ENCODE measurements at places on chromosomes 2 and 18.
A peak's percentile ranks its signal among the peaks of the same experiment; 100 is the strongest.

GRCh38 chr2:126831234-126832005 lies 67.3 kb upstream of the TEX51 start:
- DNase-seq = no peak

DNA sequence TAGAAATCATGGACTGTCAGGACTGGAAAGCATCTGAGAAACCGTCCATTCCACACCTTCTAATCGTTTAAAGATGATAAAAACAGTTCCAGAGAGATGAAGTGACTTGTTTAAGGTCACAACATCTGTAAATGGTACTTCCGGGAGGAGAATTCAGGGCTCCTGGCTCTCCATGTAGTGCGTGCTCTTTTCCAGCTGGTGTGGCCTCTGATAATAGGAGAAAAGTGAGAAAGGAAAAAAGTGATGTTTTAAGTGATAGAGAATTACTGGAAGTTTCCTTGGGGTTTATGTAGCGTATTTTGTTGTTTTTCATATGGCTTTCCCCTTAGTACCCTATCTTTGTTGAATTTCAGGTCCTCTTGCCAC lies 663 bp downstream of the C2orf49 start:
- DNase-seq = no peak

DNA sequence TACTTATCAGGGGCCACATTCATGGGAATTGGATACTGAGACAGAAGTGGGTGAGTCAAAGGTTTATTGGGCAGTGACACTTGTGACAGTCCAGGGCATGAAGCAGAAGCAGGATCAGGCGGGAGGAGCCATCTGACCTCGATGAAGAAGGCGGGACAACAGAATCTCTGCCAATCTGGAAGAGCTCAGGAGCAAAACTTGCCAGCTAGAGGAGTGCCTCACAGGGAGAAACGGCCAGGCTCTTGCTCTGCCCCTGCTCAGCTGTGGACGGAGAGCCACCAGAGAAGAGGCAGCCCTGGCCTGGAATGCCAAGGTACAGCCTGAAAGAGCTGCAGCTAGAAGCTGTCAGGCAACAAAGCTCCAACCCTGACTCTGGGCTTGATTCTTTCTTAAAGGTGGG lies 16.9 kb downstream of the DAW1 start:
- DNase-seq = no peak

DNA sequence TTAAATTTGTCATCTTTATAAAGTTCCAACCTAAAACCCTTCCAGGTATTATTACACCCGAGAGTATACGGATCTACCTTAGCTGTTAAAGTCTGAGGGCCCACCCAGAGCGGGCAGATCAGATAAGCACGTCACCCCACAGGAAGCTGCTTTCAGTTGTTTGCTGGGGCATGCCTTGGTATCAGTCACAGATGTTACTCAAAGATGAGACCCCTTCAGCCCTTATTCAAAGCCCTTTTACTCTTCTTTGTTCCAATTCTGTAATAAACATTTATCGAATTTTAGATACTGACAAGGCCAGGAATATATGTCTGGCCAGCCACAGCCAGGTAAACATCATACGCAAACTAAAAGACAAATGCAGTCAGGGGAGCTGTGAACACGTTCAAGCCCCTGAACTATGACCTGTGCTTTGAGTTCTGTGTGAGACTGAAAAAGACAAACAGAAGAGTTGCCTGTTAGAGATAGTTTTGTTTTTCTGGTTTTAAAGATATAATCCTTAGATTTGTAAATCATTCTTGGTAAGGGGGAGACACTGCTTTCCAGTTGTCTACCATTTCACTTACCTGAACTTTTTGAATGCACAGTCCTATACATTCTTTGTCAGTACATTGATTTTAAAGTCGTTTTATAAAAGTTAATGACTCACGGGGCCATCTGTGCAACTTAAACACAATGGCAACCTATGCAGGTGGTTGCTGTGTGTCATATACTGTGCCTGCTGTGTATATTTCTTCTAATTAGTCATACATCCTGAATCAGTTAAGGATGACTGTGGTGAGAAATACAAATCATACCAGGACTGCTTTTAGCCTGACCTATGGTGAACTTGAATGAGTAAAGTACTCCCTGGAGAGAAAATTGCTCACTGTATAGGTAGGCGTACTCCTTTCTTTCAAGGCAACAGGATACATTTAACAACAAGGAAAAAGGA lies 100.5 kb upstream of the ITPRID2 start:
- peak; percentile 41 for DNase-seq

DNA sequence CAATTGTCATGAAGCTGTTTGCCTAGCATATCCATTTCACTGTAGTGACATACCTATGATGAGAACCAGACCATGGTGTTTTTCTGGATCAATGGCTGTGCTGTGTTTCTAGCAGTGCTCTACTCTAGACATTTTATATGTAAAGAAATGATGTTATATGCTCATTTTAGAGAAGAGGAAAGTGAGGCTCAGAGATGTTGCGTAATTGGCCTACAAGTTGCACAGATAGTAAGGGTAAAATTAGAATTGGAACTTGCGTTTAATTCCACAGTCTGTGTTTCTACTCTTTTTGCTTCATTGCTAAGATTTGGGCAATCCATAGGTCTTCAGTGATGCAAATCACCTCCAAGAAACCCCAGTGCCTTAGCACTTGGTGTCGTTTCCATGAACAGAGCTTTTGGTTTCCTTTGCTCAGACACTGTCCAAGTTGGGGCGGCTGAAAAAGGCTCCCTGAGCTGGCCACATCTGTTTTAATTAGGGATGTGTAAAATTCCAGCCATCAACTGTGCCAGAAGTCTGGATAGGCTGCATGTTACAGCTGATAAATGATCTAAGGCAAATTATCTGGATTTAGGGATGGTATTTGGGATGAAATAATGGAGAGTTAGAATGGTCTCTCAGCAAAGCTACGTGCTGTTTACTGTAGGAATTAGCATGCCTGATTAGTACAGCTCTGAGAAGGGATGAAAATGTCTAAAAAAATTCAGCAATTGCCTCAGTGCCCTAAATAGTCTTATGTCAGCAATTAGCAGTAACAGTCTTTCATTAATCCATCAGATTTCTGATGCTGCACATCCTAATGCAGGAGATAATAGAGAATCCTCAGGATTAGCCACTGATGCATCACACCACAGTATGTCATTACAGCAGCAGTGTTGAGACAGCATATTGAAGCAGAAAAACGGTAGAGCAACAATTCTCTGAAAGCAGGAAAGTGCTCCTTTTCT lies 65.3 kb downstream of the PTPRM start:
- DNase-seq = no peak

GRCh38 chr2:12090590-12090989 lies 344.2 kb downstream of the LPIN1 start:
- DNase-seq = no peak

GRCh38 chr2:12320027-12320734 lies 396.6 kb upstream of the TRIB2 start:
- DNase-seq = no peak

- DNase-seq = peak; percentile 90
Measured at GRCh38 chr2:159921752-159922404, 123.9 kb upstream of the CD302 start.

DNA sequence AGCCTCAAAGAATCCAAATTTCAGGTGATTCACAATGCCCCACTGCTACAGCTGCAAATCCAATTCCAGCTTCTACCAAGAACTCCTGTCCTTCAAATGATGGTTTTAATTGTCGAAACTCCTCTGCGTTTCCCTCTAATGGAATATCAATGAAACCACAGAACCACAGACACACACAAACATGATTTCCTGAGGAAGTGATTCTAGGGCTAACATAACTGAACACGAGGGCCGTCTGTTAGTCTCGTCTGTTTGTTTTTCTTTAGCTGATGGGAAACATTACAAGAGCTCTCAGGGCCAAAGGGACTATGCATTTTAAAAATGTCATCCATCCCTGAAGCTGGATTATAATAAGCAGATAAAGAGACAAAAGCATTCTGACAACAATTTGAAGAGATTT lies 59.4 kb downstream of the RNF152 start:
- no peak for DNase-seq

DNA sequence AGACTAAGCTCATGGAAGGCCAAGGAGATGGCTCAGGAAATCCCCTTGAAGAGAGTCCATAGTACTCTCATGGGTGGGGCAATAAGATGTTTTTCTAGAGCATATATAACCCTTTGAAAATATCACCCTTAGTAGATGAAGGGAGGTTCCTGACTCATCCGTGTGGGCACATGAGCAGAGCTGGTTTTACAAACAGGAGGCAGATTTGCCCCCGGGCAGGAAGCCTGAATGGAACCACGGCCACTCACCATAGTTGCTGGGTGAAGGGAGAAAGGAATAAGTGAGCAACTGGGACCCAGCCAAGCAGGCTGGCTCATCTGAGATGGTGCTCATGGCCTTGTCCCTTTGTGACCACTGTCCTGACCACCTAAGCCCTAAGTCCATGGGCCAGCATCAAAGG lies 29.0 kb upstream of the MAPRE3 start:
- DNase-seq = no peak

- no peak for DNase-seq
Measured at GRCh38 chr2:187468262-187468661, 20.2 kb upstream of the CALCRL start.

GRCh38 chr2:43230351-43230885 lies 4.0 kb upstream of the ZFP36L2 start:
- no peak for DNase-seq

DNA sequence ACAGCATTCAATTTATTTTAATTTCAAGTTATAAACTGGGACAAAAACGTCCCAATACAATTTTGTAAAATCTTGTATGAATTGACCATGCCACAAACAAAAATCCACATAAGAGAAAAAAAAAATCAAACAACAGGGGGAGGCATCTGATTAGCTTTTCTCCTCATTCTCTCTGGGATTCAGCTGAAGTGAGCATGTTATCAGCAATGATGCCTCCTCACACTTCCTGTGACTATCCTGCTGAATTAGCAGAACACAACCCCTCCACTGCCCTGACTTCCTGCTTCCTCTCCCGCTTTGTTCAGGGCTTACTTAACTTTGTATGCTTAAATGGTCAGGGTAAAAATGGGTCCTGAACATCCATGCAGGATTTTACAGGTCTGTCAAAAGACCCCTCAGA lies 132.2 kb upstream of the ITGB6 start:
- no peak for DNase-seq

- no peak for DNase-seq
Measured at GRCh38 chr2:44934983-44935728, 6.3 kb upstream of the SIX3 start.

DNA sequence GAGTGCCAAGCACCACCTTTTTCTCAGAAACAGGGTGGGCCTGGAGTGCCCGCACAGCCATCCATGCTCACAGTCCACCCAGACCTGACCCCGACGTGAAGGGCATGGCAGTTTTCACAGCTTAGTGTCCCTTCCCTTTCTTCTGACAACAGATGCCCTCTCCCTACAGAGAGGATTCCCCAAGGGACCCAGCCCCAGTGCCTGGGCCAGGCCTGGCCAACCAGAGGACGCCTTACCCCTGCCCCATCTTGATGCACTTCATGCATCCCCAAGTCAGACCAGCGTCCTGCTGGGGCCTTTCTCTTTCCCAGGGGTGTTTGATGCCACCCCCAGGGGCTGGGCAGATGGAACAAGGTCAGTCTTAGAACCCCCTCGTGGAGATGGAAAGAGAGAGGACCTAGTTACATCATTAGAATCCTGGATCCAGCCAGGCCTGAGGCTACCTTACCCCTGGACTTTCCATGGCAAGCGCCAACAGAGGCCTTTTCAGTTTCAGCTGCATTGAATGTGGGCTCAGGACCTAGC lies 3.8 kb downstream of the ANKMY1 start:
- DNase-seq = no peak

GRCh38 chr2:14157816-14158215 lies 474.7 kb upstream of the LRATD1 start:
- no peak for DNase-seq

DNA sequence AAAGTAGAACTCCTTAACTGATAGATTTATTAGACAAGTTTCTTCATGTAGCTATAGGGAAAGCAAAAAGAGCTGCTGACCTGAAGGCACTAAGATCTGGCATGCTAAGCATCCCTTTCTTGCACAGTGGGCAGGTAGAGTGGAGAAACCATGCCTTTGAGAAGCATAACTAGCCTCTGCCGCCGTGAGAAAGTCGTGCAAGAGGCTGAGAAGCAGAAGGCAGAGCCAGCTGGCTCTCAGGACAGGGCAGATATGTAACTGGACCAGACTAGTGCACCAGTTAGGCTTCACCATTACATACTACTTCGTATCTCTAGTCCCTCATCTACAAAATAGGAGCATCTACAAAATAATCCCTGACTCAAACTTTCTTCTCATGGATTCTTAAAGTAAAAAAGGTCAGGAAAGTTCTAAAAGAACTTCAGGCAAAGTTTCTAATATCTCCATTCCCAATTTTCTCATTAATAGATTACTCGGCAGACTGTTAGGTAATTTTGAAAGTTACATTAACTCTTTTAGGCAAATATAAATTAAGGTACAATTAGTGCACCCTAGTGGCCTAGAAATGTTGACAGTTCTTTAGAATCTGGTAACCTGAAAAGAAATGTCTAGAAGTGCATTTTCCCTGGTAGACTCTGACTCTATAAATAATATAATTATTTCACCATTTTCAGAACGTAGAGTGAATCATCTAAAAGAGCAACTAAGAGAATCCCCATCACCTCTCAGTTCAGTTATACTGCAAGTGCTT lies 10.3 kb downstream of the ERBB4 start:
- no peak for DNase-seq

DNA sequence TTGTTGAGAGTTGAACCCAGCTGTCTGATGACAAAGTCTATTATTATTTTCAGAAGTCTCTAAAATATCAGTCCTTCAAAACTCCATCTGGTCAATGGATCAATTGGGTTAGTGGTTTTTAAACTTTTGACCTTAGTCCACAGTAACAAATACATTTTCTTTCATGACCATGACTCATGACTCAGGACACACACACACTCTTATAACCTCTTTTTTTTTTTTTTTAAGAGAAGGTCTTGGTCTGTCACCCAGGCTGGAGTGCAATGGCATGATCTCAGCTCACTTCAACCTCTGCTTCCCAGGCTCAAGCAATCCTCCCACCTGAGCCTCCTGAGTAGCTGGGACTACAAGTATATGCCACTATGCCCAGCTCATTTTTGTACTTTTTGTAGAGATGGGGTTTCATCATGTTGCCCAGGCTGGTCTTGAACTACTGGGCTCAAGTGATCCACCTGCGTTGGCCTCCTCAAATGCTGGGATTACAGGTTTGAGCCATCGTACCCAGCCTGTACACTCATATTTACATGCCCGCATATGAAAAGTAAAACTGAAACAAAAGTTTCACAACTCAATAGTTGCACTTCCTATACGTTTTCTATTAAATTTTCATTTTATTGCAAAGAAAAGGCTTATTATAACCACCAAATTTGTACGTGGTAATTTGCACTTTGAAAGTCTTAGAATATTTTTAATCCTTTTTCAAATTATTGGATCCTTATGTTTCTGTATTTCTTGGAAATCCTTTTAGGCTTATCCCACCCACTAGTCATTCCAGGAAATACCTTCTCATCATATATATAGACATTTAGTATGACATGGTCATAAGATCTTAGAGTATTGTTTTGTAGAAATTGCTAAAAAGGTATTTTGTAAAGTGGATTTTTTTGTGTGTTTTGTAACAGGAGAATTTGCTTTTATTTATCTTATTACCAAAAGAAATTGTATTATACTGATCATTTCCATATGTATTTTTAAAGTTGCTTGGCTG lies 199.0 kb downstream of the LPIN1 start:
- DNase-seq = no peak

GRCh38 chr2:57602733-57603132 lies 443.9 kb upstream of the VRK2 start:
- no peak for DNase-seq

GRCh38 chr2:130807659-130808385 lies 28.9 kb upstream of the ARHGEF4 start:
- peak; percentile 74 for DNase-seq
